GM20000 (cell line): ENCODE measurements at places on chromosomes 12 and 14.

DNA sequence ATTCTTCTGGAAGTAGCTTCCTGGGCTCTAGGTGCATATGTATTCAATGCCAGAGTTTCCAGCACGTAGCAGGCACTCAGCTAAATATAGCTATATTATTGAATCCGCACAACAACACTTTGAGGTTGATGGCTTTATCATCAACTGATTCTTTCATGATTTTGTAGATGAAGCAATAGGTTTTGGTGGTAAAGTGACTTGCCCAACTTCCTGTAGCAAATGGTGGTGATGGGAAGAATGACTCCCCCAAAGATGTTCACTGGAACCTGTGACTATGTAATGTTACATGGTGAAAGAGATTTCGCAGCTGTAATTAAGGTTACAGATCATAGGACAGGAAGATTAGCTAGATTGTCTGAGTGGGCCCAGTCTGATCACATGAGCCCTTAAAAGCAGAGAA, 3.2 kb downstream of the TDRD9 start:
- DNase-seq = no peak

- DNase-seq = no peak
Observed at GRCh38 chr14:26841920-26842741, 244.3 kb upstream of the NOVA1 start.

- DNase-seq = no peak
Observed at GRCh38 chr12:6699259-6699988, 1.2 kb downstream of the PIANP start.

DNA sequence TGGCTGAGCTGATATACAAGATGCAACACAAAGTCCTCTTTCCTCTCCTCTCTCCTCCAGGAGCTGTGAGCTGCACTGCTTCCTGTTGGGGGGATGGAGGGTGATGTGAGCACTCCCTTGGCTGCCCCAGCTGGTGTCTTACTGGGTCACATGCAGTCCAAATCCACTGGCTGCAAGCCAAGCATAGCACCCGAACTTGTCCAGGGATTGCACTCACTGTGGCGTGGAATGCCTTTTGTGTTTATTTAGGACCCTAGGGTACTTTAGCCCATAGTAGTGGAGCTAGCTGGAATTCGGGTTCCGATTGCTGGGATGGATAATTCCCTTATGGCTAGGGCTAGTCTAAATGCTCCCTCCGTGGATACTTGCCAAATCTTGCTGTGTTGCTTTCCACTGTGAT, 424.9 kb upstream of the SYT1 start:
- no peak for DNase-seq

DNA sequence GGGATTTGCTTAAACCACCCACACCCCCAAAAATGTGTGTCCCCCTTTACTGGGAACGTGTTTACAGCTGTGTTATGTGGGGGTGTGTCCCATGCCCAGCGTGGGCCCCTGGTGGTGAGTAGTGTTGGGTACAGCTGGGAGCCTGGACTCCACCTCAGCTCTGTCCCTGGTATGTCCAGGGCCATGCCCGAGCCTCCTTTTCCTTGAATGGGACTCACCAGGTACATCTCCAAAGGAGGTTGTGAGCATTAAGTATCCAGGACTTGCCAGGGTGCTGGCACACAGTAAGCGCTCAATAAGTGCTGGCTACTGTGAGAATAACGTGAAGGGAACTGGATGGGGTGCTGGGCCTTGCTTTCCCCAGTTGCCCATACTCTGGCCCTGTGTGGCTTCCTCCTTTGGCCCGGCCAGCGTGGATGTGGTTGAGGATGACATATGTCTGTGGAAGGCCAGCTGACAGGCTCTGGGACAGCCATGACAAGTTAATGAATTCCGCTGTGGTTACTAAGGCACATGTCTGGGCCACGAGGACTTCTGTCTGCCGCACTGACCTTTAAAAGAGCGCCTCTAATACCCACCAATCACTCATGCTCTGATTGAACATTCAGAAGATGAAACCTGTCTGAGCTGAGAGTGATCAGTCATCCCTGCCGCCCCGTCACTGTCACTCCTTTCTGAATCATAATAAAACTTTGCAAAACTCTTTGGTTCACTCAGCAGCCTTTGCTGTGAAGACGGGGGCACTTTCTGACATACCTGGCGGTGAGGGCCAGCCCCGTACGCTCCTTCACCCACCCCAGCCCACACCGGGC, 74.7 kb downstream of the DIO3 start:
- DNase-seq = no peak
